ENCODE measurements at places on chromosomes 5 and 9.

DNA sequence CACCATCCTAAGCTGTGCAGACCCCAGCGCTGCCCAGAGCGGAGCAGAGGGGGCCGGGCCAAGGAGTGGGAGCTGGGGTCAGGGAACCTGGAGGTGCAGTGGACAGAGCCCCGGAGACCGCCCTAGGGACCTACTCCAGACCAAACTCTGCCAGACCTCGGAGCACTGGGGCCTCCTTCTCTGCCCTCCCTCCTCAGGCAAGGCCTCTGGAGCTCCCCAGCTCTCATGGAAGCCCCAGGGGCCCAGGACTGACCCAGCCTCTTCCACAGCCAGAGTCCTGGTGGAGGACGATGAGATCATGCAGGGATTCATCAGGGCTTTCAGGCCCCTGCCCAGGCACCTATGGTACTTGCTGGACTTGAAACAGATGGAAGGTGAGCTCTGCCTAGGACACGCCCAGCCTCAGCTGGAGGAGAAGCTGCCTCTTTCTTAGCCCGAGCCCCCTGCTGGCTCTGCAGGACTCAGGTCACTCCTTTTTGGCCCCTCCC is 3.6 kb downstream of the PAEP start:
- DNase-seq: no peak

DNA sequence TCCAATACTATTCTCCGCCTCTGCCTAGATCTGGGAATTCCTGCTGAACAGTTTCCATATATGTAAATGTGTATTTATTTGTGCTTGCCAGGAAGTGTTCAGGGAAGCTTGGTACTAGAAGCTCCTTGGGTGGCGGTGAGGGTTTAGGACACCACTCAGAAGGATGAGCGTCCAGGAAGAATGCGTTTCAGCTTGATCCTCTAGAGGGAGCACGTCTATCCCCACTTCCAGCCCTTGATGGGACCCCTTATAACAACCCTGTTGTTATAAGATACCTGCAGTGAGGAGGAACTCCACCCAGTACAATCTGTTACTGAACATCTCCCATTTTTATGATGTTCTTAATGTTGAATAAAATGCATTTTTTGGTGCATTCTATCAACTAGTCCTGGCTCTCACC is 88.9 kb downstream of the CYFIP2 start:
- no peak for DNase-seq

DNA sequence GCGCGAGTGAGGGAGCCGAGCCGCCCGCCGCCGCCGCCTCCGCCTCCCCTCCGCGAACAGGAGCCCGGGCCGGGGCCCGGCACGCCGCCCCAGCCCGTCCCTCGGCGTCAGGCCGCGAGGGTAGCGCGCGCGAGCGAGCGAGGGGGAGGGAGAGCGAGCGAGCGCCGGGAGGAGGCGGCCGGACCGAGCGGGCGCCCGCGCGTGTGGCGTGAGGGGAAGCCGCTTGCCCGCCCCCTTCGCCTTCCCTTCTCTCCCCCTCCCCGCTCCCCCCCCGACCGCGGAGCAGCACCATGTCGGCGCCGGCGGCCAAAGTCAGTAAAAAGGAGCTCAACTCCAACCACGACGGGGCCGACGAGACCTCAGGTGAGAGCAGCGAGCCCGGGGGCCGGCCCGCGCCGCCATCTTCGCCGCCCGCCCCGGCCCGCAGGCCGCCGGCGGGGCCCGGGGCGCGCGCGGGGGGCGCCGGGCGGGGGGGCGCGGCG is 312 bp downstream of the SET start:
- no peak for DNase-seq

- peak; percentile 32 for DNase-seq
These were observed 29.8 kb upstream of the HMCN2 start for GRCh38 chr9:130235558-130236435.

GRCh38 chr5:80985600-80986228 is 25.6 kb downstream of the RASGRF2 start:
- DNase-seq: no peak

DNA sequence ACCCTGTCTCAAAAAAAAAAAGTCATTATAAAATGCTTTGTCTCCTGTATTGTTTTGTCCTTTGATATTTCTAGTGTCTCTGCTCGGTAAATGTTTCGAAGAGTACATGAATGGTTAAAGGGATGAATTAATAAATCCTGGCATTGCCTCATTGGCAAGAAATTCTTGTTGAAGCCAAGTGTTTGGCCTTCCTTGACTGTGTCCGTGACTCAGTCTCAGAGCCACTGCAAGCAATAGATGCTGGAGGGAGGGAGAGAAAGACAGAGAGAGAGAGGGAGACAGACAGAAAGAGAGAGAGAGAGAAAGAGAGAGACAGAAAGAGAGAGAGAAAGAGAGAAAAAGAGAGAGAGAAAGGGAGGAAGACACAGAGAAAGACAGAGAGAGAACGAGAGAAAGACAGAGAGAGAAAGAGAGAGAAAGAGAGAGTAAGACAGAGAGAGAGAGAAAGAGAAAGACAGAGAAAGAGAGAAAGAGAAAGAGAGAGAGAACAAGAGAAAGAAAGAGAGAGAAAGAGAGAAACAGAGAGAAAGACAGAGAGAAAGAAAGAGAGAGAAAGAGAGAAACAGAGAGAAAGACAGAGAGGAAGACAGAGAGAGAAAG is 72.5 kb upstream of the RXRA start:
- DNase-seq: no peak

DNA sequence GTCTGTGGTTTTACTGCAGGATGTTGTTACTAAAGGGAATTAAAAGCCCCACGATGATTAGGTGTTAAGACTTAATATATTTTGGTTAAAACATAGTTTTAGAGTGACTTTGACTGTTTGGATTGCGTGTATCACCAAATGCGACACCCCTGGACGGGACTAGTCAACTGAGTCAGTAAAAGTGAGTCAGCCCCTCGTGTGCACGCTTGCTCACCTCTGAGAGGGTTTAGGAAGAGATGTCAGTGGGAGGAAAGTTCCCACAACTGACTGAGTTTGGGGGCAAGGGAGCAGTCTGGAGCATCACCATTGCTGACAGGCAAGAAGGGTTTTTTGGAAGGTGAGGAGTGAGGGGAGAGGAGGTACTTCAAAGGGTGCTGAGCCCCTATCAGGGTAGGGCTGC is 14.4 kb upstream of the DMRT3 start:
- DNase-seq: no peak

- no peak for DNase-seq
These were observed 106.8 kb downstream of the RXRA start for GRCh38 chr9:134433101-134433500.
